Fibroblast of skin of left biceps (primary cell): ENCODE measurements at places on chromosomes 6 and 20.
A peak's percentile ranks its signal among the peaks of the same experiment; 100 is the strongest.

DNA sequence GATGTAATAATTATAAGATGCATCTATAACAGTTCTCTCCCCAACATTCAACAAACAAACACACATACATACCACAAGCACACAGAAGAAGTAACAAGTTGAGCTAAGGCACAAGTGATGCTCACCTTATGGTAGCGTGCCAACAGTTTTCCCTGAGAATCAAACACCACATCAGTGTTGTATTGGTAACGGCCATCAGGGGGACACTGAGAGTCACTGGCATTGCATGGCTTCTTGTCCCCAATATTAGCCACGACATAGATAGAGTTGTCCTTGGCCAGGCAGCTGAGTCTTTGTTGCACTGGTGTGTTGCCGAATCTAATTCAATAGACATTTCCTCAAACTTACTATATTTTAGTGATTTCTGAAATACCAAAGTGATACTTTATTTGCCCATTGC is 14.8 kb upstream of the VNN1 start:
- DNase-seq, result no peak

GRCh38 chr6:163721922-163722692 is 307.6 kb downstream of the QKI start:
- no peak for DNase-seq

GRCh38 chr20:62642666-62643520 is 590 bp downstream of the SLCO4A1 start:
- no peak for DNase-seq

GRCh38 chr6:118705544-118706491 is 54.4 kb upstream of the CEP85L start:
- DNase-seq, result no peak

GRCh38 chr6:144134176-144134575 is 16.1 kb upstream of the STX11 start:
- peak; percentile 48 for DNase-seq

- DNase-seq, result no peak
Measured at GRCh38 chr20:23369072-23369823, 7.3 kb downstream of the GZF1 start.

GRCh38 chr6:56570413-56571359 is 72.0 kb downstream of the DST start:
- no peak for DNase-seq

DNA sequence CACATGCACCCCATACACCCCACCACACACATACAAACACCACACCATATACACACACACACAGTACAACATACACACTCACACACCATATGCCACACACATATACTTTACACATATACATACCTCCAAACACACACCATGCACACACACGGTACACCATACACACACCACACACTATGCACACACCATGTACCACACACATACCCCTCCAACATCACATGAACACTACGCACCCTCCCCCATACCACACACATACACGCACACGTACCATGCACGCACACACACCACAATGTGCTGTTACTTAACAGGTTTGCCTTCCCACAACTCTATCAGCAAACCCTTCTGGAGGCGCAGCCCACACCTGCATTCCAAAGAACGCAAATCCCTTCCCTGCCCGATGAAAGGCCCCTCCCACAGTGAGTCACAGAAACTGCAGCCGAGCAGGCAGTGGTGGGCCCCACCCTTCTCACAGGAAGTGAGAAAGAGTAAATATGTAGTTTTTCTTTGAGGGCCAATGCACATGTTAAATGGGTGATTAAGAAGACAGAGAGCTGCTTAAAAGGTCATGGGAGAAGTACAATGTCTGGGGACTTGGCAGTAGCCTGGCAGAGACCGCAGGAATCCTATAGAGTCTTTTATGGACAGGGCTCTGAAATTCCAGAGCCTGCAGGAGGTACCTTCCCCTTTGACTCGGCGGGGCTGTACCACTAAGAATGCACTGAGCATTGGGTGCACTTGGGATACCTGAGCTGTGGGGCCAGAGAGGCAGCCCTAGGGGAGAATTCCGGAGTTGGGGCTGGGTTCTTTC is 34.1 kb upstream of the EZR start:
- DNase-seq, result peak; percentile 52

- no peak for DNase-seq
Measured at GRCh38 chr20:43442282-43442880, 15.3 kb upstream of the SRSF6 start.

GRCh38 chr6:14144678-14145113 is 27.1 kb downstream of the CD83 start:
- peak; percentile 9 for DNase-seq

- no peak for DNase-seq
Measured at GRCh38 chr6:142926494-142927270, 18.3 kb downstream of the HIVEP2 start.

DNA sequence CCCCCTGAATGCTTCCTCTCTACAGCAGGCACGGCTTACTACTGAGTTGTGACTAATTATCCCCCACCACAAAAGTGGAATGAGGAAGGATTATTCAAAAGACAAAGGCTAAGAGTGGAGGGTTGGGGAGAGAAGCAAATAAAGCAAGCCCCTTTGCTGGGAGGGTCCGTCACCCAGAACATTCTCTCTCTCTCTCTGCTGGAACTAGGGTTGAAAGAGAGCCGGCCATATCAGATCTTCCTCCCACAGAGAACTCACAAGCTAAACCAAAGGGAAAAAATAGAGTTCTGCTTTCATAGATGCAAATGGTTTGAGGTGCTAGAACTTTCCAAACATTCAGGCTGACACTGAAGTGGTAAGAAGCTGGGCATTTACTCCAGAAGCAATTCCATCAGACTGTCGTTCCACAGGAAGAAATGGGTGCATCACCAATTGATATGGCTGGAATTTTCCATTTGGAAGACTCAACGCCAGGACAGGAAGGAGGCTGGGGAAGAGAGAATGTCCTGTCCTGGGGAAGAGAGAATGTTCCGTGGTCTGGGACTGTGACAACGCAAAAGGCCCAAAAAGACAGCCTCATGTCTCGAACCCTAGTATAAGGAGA is 7.9 kb downstream of the ZMYND8 start:
- no peak for DNase-seq

DNA sequence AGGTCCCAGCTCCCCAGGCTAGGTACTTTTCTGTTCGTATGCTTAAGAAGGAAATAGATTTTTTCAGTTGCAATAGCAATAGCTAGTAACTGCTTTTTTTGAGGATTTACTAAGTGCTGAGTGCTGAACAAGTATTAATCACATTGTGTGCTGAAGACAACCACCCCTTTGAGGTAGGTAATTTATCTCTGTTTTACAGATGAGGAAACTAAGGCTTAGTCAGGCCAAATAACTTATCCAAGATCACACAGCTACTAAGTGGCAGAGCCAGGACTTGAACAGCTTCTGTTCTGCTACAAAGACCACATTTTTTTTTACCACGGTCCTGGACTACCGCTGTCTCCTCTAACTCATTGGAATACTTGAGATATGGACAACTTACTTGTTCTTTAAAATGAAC is 39.8 kb downstream of the LRRN4 start:
- no peak for DNase-seq

DNA sequence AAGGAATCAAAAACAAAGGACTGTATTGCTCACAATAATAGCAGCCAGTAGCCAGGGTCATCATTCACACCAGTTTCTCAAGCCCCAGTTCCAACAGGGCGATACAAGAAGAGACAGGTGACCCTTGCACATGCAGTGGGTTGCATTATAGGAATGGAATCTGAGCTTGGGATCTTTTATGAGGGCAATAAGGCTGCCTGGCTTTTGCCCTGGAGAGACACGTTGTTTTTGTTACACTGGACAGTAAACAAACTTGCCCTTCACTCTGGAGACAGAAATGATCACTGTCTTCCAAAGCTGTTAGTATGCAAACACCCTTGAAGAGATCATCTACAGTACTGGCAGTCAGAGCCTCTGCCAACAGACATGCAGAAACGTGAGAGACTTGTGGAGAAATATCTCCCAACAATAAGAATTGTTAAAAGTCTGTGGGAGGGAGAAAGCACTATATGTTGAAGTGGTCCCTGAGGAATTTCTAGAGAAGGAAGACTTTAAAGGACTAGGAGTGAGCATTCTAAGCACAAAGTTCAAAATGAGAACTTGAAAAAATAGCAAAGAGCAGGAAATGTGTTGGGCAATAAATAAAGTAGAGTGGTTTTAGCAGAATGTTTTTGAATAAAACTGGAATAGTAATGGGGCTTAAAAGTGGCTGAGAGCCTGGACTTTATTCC is 6.2 kb upstream of the COL12A1 start:
- no peak for DNase-seq

DNA sequence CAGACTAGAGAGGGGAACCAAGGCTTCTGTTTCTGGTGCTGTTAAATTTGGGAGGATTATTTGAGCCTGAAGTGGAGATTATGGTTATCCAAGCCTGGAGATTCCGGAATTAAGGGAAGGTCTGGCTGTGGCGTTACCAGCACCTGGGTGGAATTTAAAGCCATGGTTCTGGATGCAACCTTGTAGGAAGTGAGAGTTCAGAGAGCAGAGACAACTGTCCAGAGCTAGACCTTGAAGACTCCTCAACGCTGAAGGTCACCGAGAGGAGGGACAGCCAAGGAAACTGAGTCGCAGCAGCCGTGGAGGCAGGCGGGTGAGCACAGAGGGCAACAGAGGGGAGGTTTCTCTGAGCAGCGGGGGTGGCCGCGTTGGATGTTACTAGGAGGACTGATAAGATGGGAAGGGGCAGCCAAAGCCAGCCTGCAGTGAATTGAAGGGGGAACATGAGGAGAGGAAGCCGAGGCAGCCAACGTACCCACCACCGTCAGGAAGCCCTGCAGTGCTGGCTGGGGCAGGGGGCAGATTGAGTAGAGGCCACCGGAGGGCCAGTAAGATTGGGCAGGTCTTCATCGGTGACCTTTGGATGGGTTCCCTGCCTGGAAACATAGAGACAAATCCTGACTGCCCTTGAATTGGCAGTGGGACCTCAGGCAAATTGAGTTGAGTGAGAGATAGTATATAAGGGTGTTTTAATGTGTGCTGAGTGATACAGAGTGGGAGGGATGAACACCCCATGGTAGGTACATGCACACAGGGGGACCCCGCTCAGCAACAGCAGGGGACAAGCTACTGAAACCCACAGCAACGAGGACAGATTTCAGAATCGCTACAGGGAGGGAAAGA is 90.3 kb downstream of the SNX5 start:
- DNase-seq, result no peak

DNA sequence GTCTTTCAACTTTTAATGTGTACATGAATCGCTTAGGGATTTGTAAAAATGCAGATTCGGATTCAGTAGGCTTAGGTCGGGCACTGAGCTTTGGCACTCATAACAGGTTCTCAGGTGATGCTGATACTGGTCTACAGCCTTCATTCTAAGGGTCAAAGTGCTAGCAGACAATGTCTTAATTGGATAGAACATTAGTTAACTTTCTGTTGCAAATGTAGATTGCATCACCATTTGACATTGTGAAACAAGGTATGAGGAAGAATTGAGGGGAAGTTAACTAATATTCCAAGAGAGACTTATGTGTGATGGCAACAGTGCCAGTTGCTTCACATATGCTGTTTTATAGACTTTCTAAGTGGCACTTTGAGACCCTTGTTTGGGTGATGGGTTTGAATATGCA is 86.9 kb downstream of the MLIP start:
- DNase-seq, result no peak

GRCh38 chr6:23879816-23880215 is 246.2 kb upstream of the NRSN1 start:
- DNase-seq, result no peak

GRCh38 chr6:108200631-108201030 is 34.8 kb downstream of the NR2E1 start:
- no peak for DNase-seq

DNA sequence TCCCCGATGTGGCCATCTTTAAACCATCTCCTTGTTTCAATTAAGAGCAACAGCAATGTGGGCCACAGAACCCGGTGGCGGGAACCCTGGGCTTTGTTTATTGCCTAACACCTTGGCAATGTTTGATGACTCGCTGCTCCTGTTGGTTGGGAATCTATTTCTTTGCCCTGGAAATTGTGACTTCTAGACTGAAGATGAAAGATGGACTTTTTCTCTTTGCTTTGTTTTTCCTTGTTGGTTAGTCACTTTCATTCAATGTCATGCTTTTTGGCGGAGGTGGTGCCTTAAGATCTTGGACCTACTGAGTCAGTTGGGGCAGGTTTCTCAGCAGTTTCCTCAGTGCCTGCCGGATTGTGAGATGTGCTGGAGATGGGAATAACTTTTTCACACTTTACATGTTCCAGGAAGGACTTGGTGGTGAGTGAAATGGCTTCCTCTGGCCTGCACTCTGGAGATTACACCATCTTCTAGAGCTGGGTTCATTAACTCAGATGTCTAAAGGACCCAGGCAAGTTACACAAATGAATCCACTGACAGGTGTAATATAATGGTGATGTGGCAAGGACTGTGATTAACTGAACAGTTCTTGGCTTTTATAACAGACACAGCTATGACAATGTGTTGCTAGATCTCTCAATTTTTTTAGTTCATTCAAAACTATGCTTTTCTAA is 56.3 kb downstream of the TSHZ2 start:
- no peak for DNase-seq

DNA sequence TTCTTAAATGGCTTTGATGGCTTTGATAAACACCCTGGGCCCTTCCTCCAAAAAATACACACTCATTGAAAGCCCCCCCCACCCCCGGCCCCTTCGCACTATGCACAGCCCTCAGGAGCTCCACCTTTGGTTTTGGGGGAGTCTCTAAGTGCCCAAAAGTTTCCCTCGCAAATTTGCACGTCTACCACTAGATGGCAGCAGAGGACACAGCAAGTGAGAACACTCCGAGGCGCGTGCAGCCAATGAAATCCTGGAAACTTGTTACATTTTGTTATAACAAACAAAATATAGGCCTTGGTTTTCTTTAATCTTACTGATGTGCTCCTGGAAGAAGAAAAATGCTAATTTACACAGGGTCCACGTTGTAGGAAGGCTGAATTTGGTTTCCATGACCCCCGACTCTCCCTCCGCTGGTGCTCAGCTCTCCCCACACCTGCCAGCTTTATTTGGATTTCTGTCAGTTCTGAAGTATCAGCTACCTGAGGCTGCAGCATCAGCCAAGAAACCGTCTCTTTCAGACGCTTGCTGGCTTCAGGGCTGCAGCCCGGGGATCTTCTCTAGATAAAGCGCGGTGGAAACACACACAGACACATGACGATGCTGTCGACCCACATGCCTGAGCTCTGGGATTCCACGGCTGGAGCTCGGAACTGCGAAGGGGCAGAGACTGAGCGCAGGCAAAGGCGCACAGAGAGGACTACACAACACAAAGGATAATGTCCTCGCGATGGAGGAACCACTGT is 148.3 kb upstream of the RPS6KA2 start:
- peak; percentile 20 for DNase-seq

GRCh38 chr6:153698001-153698400 is 341.0 kb upstream of the OPRM1 start:
- DNase-seq, result no peak

GRCh38 chr6:154605882-154606370 is 95.4 kb upstream of the CNKSR3 start:
- no peak for DNase-seq
